Stimulated activated CD4-positive, alpha-beta T cell treated with anti-CD3 and anti-CD28 coated beads, TNF-alpha, amount 100 ng/mL, for 1 hour (primary cell): ENCODE measurements at places on chromosomes 2 and 18.

- peak; percentile 13 for DNase-seq
These were observed 51.4 kb upstream of the MRPL33 start for GRCh38 chr2:27720004-27720551.

DNA sequence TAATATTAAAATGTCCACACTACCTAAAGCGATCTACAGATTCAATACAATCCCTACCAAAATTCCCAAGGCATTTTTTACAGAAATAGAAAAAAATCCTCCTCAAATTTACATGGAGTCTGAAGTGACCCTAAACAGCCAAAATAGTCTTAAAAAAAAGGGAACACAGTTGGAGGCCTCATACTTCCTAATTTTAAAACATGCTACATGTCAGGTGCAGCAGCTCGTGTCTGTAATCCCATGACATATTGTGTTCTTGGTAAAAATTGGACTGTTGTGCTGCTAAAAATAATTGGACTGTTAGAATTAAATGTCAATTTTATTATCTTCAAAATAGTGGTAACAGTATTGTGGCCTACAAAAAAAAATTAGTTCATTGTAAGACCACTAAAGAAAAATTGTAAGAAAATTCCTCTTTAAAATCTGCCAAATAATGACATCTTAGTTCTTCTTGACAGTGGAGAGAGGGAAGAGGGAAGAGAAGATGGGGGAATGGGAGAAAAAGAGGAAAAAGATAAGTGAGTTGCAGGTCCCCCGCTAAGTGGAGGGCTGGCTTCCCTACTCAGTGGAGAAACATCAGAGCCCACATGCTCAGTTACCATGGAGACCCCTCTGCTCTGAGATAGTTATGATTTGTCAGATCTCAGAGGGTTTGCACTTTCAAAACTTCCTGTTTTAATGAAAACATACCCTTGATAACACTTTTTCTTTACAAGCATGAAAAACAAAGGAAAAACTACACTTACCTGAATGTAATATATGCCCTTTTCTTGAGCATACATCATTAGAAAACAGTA is 46.5 kb downstream of the UNC50 start:
- no peak for DNase-seq

- DNase-seq = no peak
These were observed 407.7 kb upstream of the SLC8A1 start for GRCh38 chr2:40859617-40860016.

DNA sequence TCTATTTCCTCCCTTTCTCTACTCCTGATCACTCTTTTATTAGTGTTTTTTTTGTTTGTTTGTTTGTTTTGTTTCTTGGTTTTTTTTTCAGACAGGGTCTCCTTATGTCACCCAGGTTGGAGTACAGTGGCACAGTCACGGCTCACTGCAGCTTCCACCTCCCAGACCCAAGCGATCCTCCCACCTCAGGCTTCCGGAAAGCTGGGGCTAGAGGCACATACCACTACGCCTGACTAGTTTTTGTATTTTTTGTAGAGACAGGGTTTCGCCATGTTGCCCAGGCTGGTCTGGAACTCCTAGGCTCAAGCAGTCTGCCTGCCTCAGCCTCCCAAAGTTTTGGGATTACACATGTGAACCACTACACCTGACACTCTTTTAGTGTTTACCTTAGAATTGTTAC is 122.3 kb downstream of the ATL2 start:
- no peak for DNase-seq

- no peak for DNase-seq
These were observed 104.3 kb upstream of the CNGA3 start for GRCh38 chr2:98242003-98242402.

DNA sequence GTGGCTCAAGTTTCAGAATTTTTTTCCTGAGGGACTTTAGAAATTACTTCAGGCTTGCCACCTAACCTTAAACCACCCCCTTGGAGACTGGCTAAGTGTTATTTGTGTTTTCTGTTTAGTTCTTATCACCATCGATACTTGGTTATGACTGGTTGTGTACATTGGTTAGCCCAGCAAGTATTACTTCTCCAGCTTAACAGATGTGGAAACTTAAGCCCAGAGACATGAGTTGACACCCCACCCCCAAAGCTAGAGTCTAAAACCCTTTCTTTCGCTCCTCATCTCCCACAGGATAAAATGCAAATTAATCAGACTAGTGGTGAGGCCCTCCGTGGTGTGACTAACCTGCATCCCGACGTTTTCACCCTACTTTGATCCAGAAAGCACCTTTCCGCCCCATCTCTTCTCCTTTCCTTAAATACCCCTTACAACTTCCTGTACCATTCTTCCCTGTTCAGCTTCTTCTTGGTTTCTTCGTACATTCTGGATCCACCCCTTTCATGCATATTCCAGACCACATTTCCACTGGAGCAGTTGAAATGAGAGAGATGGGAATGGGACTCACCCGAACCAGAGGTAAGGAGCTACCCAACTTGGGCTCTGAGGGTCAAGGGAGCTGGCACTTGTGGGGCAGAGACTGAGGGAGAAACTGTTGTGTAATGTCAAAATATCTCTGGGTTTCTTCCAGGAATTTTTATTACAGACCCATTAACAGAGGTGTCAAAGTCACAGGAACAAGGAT is 819 bp upstream of the MAP3K2 start:
- DNase-seq = no peak

- no peak for DNase-seq
These were observed 1920.1 kb upstream of the CELF4 start for GRCh38 chr18:39485696-39486095.

DNA sequence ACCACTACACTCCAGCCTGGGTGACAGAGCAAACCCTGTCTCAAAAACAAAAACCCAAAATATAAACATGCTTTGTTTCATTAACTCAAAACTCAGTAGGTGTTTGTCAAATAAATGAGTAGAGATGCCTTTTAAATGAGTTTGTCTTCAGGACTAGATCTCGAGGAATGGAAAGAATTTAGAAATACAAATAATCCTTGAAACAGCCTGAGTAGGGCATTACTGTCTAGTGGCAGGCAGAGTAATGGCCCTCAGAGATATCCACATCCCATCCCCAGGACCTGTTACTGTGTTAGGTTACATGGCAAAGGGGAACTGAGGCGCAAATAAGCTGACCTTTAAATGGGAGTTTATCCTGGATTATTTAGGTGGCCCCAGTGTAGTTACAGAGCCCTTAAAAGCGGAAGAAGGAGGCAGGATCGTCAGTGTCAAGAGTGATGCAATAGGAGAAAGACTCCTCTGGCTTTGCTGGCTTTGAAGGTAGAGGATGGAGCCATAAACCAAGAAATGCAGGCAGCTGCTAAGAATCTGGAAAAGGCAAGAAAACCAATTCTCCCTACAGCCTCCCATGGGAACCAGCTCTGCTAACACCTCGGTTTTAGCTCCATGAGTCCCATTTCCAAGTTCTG is 63.0 kb downstream of the CABLES1 start:
- no peak for DNase-seq

DNA sequence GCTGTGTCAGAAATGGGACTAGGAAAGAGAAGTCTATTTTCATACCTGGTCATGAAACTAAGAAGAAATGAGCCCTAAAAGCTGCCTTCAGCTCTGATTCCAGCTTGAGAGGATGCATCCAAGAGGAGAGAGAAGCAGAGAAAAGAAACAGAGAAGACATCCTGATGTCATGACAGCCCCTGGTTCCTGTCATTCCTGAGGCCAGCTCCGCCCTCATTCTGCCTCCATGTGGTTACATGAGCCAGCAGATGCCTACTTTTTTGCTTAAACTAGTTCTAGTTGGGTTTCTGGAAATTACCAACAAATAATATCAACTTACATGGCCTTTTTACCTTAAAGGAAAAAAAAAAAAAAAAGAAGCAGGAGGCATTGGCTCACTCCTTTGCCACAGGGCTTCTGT is 14.1 kb upstream of the ACKR3 start:
- no peak for DNase-seq

GRCh38 chr18:76462326-76462694 is 32.7 kb downstream of the ZNF516 start:
- DNase-seq = no peak

DNA sequence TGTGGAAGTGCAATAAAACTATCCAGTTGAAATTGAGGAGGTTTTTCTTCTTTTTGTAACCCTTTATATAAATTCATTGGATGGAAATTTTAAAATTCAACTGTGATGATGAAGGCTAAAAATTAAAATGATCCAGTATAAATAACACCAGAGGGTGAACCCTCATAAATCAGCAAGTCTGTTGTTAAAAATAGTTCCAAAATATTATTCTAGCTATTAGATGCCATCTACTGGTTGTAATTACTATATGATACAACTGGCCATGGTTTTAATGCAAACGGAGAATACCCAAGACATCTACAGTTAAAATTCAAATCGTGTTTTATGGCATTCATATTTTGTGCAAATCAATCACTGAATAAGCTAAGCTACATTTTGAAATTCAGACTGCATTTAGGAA is 53.8 kb downstream of the TMEM200C start:
- no peak for DNase-seq

DNA sequence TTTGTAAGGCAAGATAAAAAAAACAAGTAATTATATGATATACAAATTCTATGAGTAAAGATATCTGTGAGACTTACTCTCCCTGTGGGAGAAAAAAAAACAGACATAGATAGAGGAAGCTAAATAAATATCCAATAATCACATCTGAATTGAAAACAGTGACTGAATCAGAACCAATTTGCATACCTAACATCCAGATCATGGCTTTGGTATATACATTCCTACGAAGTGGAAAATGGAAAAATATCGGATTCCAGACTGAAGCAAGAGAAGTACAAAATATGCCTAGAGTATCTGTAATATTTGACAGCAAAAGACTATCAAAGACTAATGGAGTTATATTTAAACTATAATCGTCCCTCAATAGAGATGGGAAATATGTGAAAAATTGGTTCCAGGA is 1108.1 kb upstream of the CHAC2 start:
- DNase-seq = no peak

DNA sequence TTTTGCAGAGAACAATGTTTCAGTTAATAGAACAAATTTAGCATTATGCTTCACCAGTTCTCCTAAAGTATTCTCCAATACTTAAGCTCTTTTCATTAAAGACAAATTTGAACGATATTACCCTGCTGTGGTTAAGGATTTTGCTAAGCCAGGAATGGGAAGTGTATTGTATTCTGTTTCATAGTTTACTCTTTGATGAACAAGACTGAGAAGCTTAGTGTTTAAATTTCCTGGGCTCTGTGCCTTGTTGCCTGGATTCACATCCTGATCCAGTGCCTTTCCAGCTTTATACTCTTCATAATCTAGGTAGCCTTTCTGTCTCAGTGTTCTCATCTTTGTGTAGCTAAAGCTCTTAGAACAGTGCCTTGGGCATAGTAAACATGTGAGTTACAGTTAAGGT is 58.6 kb upstream of the GLS start:
- no peak for DNase-seq

- no peak for DNase-seq
These were observed 928.8 kb downstream of the CNTNAP5 start for GRCh38 chr2:124953921-124954320.

DNA sequence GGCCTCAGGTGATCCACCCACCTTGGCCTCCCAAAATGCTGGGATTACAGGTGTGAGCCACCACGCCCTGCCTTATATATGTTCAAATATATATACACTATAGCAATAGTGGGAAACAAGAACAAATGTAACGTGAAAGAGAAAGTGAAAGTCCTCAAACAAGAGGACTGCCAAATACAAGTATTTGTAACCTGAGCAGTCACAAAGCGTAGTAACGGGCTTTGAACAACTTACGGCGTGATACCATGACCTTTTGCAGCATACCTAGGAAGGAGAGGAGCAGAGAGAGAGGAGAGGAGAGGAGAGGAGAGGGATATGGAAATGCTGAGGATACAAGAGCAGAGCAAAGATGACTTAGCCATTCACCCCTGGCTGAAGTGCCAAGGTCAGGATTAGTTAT is 113.8 kb upstream of the RGPD4 start:
- DNase-seq = no peak

DNA sequence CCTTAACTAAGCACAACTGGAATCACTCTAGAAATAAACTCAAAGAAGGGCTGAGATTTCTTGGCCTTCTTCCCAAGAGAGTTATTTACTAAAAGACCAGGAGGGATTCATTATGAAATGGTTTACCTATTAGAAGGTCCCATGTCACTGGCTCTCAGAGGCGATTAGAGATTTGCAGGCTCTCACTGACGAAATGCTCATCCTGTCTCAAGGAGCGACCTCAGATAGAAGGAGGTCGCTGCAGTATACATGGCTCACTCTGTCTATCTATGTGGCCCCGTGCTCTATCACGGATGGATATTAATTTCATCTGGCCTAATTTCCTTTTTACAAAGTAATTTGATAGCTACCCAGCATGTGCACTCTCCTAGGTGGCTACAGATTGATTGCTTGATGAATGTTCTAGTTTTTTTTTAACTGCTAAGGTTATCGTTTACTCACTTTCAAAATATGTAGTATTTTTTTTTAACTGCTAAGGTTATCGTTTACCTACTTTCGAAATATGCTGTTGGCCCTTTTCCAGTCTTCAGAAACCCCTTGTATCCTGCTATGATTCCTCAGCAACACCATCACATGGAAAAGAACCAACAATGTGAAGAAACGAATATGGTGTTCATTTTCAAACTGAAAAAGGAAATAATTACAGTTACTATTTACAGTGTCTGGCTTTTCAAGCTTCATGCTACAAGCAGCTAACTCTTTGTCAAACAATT is 9.1 kb downstream of the SMIM21 start:
- no peak for DNase-seq

- DNase-seq = no peak
These were observed 1.7 kb downstream of the HOXD8 start for GRCh38 chr2:176130957-176131847.

- DNase-seq = no peak
These were observed 43.0 kb downstream of the KLF7 start for GRCh38 chr2:207122651-207123334.

GRCh38 chr2:20165677-20166509 is 59.0 kb downstream of the SDC1 start:
- no peak for DNase-seq

DNA sequence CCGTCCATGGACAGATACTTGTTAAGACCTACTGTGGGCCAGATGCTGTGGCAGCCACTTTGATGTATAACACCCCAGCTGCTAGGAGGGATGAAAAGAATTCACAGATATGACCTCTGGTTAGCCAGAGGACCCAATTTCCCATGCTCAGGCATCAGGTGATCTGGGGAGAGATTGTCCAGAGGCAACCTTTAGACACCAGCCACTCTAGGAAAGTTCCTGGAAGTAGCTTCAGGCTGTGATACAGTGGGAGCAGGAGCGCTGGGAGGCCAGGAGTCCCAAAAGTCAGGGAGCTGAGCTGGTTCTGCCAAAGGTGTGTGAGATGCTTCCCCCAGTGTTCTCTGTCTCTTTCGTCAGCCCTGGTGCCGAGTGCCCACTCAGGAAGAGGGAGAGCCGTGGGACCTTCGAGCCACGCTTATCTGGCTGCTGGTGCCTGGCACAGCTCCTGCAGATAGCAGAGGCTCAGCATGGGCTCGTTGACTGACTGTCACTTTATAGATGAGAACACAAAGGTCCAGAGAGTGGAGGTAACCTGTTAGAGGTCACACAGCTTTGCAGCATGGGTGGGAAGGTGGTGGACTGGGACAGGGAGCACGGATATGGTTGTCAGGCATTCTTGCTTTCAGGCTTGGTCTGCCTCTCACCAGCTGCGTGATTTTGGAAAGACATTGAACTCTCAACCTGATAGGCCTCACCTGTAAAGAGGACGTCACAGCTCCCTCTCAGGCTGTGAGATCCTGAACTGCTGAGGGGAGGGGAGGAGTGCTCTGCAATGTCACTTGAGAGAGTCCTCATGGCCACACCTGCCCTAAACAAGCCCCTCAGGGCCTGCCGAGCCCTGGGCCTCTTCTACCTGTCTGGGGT is 7.8 kb upstream of the RALB start:
- no peak for DNase-seq

GRCh38 chr18:79612291-79613108 is 67.1 kb upstream of the CTDP1 start:
- no peak for DNase-seq

- DNase-seq = no peak
These were observed 55.0 kb downstream of the MAPK4 start for GRCh38 chr18:50614838-50615237.
